ENCODE measurements at places on chromosomes 16 and 17. TPM values are rescaled to one million over a fixed set of nuclear protein-coding genes. Genes with fewer than 3 reads are reported as not detected.

DNA sequence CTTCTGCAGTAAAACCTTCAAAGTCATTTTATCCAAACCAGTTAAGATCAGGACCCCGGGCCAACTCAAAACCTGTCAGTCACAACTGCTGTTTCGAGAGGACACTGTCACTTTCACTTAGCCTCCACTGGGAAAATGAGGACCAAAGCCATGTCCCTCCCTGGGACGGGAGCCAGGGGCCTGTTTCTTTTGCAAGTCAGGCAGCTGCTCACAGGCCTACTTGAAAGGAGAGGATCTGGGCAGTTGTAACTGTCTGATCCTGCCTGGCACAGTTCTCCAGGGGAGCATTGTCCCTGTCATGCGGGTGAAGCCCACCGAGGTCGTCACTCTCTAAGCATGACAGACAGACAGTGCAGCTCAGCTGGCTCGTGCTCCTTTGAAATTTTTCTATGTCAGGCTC lies 276.2 kb downstream of the NPIPA8 start:
- no peak for DNase-seq

GRCh38 chr17:63274146-63274545 lies 172.0 kb downstream of the CYB561 start:
- no peak for DNase-seq

DNA sequence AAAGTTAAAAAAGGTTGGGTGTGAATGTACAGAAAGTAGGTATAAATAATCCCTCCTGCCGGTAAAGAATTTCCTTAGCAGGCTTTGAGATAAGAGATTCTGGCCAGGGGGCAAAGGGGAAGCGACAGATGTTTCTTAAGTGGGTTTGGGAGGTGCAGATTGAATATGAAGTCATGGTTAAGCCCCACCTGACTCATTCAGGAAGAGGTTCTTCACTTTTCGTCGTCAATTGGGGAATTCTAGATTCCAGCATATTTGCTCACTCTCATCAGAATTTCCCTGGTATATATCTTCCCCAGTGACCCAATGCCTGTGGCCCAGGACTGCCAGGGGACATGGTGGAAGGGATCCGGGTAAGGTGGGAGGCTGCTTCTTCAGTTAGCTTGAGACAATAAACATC lies 127.8 kb downstream of the CPPED1 start:
- DNase-seq = no peak

DNA sequence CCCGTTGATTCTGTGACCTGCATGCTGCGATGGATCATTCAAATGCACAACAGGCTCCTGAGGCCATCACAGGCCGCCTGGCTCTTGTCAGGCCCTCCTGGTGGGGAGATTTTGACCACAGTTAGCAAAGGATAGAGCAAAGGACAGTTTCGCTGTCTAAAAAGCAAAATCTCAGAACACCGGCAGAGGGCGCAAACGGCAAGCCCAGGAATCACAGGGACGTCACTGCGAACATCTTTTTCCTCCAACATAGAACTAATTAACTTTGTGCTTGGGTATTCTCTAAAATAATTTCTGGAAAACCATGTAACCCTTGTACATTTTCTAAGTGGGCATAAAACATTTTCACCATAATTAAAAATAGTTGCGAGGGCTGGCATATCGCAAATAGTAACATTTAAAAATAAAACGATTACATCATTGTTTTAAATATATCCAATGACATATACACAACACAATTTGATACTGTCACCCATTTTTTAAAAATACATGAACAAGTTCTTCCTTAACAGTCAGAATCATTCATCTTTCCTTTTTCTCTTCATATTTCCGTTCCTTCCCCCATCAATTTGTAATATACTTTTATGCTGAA lies 19.7 kb upstream of the SLC47A1 start:
- DNase-seq = peak; percentile 82

DNA sequence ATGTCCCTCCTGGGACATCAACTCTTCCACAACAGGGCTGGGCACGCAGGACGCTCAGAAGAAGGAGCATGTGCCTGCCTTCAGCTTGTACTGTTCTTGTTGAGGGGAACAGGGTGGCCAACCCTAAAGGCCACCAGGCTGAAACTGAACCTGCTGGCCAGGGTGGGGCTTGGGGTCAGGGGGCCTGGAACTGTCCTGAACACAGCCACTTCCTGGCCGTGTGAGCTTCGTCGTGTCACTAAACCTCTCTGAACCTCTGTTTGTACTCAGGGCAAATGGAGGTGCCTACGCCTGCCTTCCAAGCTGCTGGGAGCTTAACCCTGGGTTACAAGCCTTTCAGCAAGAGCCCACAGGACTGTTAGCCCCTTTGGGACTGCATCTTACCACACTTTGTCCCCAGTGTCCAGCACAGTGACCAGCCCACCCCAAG lies 6.7 kb downstream of the ARHGAP27 start:
- DNase-seq = no peak

- peak; percentile 31 for DNase-seq
These were observed 13.4 kb downstream of the FBF1 start for GRCh38 chr17:75927286-75927922.

GRCh38 chr17:81294512-81295030 lies 536 bp downstream of the SLC38A10 start:
- DNase-seq = no peak

- no peak for DNase-seq
These were observed 4.8 kb downstream of the ZNF500 start for GRCh38 chr16:4762205-4762604.

DNA sequence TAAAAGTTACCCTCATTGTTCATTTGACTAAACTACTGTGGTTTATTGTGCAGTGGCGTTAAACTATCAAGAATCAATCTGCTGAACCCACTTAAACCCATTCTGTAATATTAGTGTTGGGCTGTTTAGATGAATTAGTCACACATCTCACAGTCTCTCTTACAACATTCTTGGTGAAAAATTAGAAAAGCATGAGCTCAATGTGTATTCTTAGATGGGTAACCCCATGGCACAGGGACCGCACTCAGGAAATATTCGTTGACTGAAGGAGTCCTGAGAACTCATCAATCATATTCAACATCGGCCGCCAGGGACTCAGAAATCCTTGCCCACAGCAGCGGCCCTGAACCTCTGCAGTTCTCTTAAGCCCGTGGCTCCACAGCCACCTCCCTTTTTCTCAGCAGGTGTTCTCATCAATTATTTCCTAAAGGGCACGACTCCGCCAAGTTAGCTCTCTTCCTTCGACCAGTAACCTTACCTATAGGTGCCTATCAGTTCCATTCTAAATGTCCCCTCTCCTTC lies 155.6 kb downstream of the STX8 start:
- no peak for DNase-seq

DNA sequence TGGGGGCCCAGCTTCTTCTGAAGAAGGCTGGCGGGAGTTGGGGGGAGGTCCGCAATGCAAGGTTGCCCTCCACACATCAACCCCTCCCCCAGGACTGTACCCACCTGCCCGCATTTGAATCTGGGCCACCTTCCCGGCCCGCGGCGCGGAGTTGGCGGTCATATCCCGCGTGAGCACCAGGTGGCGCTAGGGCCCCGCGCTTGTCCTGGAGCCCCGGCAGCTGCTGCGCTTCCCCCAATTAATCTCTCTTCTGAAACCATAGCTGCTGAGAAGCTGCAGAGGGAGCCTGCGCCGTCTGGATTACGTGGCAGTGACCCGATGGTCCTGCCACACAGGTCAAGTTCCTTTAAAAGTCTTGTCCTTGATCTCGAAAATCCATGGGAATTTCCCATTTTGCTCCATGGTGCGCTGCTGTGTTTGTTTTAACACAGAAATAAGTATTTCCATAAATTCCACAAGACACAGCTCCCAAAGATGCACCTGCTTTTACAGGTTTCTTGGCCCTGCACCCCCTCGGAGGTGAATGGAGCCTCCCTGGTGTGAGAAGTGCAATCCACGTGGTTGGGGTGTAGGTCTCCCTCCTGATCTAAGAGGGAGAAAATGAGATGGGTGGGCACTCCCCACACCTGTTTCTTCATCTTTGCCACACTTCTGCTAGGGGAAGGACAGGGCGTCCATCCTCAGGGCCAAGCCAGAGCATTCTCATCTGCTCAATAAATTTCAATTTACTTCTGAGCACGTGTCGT lies 22.1 kb downstream of the COX4I1 start:
- peak; percentile 90 for DNase-seq

DNA sequence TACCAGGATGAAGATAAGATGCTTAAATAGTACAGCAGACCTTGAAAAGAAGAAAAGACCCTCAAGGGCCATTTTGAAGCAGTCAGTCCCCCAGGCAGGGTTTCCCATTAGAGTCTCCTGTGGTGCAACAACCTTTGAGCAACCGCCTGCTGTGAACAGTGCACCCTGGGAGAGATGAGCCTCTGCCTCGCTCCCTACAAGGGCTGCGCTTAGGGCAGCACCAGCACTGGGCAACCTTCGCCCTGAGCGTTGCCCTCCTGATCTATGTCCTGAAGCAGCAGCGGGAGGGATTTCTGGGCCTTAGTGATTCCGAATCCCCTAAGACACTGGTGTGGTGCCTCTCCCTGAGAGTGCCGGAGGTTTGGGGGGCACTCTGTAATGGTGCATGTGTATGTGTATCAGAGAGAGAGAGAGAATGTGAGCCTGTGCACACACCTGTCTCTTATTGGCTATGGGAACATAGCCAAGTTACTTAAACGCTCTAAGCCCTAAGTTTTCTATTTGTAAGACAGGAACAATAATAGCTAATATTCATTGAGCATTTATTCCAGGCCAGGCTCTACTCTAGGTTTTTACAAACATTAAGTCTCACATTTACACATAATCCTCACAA lies 25.2 kb upstream of the ABCC12 start:
- DNase-seq = no peak

- no peak for DNase-seq
These were observed 151.7 kb upstream of the CHMP6 start for GRCh38 chr17:80839970-80840369.

DNA sequence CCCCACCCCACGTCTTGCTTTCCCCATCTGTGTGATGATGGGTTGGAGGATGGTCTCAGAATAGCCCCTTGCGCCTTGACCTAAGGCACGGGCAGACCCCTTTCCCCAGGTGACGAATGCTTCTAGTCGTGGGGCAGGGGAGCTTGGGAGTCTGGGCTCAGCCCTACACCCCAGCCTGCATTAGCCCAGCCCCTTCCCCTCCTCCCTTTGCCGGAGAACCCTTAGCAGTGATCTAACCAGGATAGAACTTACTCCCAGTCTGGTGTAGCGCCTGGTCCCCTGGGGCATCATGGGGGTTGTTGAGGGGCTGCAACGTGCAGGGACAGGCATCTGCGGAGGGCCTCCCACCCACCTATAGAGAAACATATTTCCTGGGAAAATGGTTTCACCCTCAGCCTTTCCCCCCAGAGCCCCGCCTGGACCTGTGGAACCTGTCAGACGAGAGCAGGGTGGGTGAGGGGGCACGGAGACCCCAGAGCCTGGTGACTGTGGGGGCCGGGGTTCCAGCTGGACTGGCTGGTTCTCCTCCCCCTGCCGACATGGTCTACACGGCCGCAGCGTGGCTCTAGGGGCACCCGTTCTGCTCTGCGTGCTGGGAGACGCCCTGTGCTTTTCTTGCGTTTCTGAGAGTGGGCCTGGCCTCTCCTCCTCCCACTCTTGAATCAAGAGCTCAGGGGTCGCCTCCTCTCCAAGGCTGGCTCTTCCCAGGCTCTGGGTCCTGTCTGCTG lies 4.7 kb downstream of the SMTNL2 start:
- no peak for DNase-seq

- no peak for DNase-seq
These were observed 507 bp downstream of the SERPINF1 start for GRCh38 chr17:1762233-1762900.

DNA sequence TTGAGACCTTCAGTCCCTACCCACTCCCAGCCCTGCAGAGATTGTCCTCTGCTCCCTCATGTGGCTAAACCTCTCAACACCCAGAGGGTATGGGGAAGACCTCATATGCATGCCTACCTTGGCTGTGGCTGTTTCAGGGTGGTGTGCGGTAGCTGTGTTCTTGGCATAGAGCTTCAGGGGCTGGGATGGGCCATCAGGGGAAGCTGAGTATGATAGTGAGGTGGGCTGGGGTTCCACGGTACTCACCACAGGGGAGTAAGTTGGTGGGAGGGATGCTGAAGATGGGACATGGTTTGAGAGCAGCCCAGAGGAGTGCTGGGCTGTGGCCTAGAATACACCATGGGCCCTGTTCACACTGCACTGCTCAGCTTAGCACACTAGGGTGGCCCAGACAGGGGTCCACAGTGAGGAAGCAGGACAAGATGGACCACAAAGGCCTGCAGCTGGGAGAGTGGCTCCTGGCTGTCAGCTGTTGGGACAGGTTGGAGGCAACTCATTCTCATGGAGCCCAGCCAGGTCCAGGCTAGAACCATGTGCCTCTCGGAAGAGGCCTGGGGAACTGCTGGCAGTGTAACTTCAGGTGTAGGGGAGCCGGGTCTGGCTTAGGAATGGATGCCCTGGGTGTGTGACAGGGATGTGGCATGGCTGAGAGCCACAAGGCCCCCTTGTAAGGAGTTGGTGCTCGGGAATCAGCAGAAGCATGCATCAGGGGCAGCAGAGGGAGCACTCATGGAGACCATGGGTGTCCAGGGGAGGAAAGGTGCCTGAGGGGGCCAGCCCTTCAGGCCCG lies 3.1 kb downstream of the MFAP4 start:
- DNase-seq = no peak

- no peak for DNase-seq
These were observed 77.6 kb upstream of the CACNG3 start for GRCh38 chr16:24178496-24178895.

- no peak for DNase-seq
These were observed 44.2 kb upstream of the MTSS2 start for GRCh38 chr16:70730031-70730430.

DNA sequence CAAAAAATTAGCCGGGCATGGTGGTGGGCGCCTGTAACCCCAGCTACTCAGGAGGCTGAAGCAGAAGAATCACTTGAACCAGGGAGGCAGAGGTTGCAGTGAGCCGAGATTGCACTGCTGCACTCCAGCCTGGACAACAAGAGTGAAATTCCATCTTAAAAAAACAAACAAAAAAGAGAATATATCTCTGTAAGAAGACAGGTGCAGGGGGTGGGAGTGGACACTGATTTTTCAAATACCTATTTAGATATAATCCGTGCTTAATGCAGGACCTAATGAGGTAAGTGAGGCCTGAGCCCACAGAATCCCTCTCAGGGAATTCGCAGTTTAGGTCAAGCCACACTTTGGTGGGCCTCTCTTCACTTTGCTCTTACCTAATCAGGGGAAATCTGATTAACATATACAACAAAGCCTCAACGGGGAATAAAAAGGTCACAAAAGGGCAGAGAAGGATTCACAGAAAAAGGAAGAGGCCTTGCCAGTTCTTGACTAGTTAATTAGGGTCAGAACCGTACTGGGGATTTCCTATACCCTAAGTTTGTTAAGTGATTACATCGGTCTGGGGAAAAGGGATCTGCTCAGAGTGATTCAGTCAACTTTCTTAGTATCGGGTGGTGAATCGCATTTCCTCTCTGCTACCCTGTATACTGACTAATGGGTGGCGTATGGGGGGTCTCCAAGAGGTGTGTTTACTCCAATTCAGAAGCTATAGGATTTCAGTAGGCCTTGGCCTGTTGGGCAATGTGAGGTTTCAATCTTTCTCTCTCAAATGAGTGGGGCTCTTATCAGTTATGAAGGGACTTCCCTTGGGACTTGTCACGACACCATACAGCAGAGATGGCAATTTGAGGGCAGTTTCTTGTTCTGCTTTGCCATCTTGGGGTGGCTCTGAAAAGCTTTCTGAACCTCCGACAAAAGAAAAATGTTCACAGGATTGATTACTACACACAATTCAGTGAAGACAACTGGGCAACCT lies 1.9 kb upstream of the NFAT5 start:
- peak; percentile 90 for DNase-seq

AOC3 gene
- polyA plus RNA-seq = 1.5 TPM

DNAI2 gene
- polyA plus RNA-seq = not detected

HBA1 gene
- 38.5 TPM for polyA plus RNA-seq

RHOT1 gene
- 21.7 TPM for polyA plus RNA-seq

NPIPB13 gene
- polyA plus RNA-seq = 8.4 TPM

ITGAX gene
- 78.8 TPM for polyA plus RNA-seq

SCARF1 gene
- polyA plus RNA-seq = 0.54 TPM

GRB2 gene
- 152 TPM for polyA plus RNA-seq

OR4D1 gene
- 0.03 TPM for polyA plus RNA-seq

TMEM238L gene
- polyA plus RNA-seq = not detected
